CD8-positive, alpha-beta memory T cell (primary cell): ENCODE measurements at places on chromosomes 12 and 14.

DNA sequence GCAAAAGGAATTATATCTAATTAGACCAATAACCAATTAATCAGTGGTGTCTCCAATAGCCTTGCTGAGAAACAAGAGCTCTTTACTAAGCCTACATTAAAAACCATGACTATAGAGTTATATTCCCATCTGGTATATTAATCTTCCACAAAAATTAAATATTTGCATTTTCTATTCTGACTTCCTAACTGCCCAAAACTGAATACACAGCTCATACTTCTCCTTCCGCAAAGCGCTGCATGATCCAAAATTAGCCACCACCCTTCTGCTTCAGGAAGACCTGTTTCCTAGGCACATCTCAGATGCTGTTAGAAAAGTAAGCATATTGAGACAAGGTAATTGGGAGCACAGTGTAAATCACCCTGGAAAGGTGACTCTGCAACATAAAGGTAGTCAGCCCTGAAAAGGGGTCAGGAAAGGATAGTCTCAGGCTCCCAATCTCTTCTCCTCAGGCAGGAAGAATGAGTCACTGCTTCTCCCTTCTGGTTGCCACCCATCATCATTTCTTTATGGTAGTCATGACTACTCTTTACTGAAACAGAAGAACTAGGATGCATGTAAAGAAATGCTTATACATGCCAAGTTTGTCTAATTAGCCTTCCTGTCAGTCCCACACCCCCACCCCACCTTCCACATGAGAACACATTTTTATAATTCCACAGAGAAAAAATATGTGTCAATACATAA lies 54.3 kb downstream of the PLCZ1 start:
- DNase-seq: no peak
- H3K36me3 ChIP-seq: no peaks in the 10 kb centered on the region
- H3K4me1 ChIP-seq: no peaks in the 10 kb centered on the region
- no peak overlapping the region for H3K4me3 ChIP-seq
- no peaks in the 10 kb centered on the region for H3K27me3 ChIP-seq

GRCh38 chr12:26125400-26126339 lies 833 bp upstream of the BHLHE41 start:
- peak overlapping the region; percentile 29 for H3K4me3 ChIP-seq
- peaks cover 51% of the 10 kb centered on the region for H3K27me3 ChIP-seq
- no peaks in the 10 kb centered on the region for H3K36me3 ChIP-seq
- DNase-seq: no peak

DNA sequence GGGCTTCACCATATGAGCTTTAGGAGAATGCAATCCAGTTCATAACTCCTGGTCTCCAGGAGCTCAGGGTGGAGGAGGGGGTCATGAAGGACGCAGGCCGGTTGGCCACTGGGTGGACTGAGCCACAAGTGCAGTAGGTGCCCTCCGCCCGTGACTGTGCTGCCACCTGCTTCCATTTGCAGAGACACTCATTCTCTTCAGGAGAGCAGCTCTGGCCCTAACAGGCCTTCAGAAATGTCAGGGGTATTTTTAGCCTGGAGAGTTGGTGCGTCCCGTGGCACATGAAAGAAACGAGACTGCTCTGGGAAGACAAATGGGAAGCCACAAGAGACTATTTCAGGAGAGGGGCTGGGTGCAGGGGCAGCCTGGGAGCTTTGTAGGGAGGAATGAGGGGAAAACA lies 74.6 kb upstream of the MYL2 start:
- H3K36me3 ChIP-seq: no peaks in the 10 kb centered on the region
- H3K27me3 ChIP-seq: peaks cover 10% of the 10 kb centered on the region
- DNase-seq: no peak
- no peak overlapping the region for H3K4me3 ChIP-seq

GRCh38 chr12:50088577-50089335 lies 3.6 kb downstream of the SMARCD1 start:
- no peaks in the 10 kb centered on the region for H3K27me3 ChIP-seq
- H3K4me3 ChIP-seq: no peak overlapping the region
- peaks cover 32% of the 10 kb centered on the region for H3K36me3 ChIP-seq
- DNase-seq: peak; percentile 35
- peaks cover 18% of the 10 kb centered on the region for H3K4me1 ChIP-seq

- H3K27ac ChIP-seq: peak within 1 kb of the TSS; percentile 82
- no peak for DNase-seq
- no peaks in the 10 kb centered on the region for H3K4me1 ChIP-seq
- H3K27me3 ChIP-seq: no peaks in the 10 kb centered on the region
- no peaks in the 10 kb centered on the region for H3K36me3 ChIP-seq
- H3K4me3 ChIP-seq: no peak within 1 kb of the TSS
These were observed at the start of gene SDSL for GRCh38 chr12:113422030-113422885. Gene SDSL (plus strand): TSS chr12:113422380. CDS start chr12:113427983, 5,603 bp downstream.

- H3K4me1 ChIP-seq: peaks cover 42% of the 10 kb centered on the region
- no peaks in the 10 kb centered on the region for H3K27me3 ChIP-seq
- H3K36me3 ChIP-seq: peaks cover 22% of the 10 kb centered on the region
- DNase-seq: no peak
These were observed 10.1 kb downstream of the PPP1CC start for GRCh38 chr12:110732572-110732971.
